ENCODE measurements at places on chromosomes 6 and 20.

GRCh38 chr6:7134999-7135745 lies 27.4 kb downstream of the RREB1 start:
- no peak for DNase-seq

DNA sequence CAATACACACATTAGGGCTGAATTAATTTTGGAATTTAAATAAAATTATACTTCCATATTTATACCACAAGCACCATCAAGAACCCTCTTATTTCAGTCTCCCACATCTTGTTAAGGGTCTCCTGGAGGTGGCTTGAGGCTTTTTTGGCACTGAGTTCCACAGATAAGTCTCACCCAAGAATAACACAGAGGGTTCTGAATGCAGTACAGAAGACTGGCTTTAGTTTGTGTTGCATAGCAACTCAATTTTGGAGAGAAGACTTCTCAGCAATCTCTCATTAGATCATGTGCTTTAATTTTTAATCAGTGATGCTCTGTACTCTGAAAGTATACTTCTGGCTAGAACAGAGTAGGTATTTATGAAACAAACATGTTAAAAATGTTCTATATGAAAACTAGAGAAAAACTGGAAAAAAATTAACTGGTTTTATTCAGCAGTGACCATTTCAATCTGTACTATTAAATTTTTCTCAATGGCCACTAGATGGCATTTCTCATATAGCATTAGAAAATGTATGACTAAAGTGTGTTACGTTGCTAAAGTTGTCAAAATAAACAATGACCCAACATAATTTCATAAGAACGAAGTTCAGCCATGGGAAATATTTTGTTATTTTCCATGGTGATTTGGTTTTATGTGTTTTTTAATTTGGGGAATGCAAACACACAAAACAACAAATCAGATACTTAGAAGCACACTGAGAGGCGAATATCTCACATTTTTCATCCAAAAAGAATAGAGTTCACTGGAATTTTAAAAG lies 32.7 kb upstream of the MAP7 start:
- DNase-seq = no peak

- DNase-seq = no peak
These were observed 231.6 kb downstream of the HTR1B start for GRCh38 chr6:77231438-77232305.

DNA sequence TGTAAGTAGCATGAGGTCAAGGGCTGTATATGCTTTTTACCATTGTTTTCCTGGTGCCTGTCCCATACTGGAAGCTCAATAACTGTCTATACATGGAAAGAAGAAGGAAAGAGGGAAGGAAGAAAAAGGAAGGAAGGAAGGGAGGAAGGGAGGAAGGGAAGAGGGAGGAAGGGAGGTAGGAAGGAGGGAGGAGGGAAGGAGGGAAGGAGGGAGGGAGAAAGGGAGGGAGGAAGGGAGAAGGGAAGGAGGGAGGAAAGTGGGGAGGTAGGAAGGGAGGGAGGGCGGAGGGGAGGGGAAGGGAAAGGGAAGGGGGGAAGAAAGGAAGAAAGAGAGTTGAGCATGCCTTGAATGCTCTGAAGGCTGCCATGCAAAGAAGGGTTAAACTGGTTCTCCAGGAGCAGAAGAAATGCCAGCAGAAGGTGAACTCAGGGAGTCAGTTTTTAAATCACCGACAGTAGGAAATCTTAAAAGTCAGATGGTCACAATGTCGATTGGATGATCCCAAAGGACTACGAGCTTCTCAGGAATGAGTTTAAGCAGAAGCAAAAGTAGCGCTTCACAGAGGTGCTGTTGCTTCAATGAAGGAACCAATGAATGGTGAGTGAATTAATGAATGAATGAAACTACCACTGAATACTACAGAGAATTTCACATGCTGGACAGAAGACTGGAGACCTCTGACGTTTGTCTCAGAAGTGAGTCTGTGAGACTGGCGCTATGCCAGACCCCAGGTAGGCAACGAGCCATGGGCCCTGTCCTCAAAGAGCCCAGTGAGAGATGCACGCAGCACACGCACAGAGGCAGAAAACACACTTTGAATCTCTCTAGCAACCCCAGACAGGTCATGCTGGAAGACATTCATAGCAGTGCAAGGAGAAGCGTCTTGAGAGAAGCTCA lies 117.6 kb downstream of the MRPL14 start:
- no peak for DNase-seq

DNA sequence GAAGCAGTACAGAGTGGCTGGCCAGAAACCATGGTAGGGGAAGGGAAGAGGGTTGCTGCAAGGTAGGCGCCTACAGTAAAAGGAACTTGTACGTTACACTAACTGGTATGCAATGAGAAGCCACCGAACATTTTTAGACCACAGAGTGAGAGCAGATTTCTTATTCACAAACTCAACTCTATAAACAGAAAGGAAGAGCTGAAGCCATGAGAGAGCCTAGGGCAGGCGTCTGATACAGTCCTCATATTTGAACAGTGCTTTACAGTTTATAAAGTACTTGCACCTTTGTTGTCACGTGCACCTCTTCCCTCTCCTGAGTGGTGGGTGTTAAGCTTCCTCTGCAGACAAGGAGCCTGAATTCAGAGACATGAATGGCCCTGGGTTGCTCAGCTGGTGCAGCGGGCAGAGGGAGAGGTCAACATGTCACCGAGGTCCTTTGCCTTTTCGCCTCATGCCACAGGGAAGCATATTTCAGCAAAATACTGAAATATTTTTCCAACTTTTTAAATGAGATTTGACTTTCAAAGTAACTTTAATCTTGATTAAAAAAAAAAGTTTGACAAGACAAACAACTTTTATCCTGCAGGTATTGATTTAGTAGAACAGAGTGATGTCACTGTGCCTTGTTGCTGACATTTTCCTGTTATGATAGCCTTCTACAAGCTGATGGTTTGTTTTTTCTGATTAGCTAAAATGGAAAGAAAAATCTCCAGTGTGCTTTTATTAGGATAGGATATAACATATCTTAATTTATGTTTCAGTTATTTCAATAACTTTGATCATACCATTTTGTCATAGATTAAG lies 23.8 kb downstream of the UST start:
- DNase-seq = no peak
